Islet precursor cell (in vitro differentiated cells): ENCODE measurements at places on chromosomes 3 and 15.

- no peak for DNase-seq
Observed at GRCh38 chr3:143525408-143525807, 322.9 kb downstream of the SLC9A9 start.

DNA sequence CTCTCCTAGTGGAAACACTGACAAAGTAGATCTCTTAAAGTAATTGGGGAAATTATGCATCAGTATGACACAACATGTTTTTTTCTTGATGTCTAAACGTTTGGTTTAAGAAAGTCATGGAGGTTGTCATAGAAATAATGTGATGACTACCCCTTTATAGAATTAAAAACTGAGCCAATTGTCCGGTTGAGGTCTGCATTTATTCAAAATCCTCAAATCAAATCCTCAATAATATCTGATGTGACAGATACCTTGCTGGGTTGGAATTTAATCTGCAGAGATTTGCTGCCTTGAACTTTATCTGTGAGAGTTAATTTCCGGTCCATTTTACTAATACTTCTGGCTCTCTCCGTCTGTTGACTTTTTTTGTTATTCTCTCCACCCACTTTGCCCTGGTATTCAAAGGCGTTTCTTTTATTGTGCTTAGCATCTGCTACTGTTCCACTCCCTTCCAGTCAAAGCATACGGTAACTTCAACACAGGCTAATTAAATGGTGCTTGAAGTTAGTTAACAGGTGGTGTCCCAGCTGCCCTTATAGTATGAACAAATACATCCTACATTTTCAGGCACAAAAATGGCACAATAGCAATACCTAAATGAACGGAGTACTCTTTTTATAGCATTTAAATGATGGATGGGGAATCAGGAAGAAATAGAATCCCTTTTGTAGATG, 628.3 kb downstream of the ROBO1 start:
- no peak for DNase-seq

DNA sequence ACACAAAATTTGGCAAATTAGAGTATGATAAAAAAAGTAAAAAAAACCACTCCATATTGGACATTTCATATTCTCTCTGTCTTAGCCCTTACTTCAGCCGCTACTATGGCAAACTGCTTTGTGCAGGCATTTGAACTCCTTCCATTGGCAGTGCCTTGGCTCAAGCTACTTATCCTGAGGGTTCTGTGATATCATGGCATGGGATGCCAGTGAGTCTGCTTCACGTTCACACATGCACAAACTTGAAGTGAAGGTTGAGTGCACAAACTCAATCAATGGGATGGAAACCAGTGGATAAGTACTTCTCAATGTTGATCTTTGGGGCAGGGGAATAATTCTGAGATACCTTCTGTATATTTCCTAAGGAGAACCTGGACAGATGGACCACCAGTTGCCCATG, 117.2 kb downstream of the IL20RB start:
- no peak for DNase-seq

DNA sequence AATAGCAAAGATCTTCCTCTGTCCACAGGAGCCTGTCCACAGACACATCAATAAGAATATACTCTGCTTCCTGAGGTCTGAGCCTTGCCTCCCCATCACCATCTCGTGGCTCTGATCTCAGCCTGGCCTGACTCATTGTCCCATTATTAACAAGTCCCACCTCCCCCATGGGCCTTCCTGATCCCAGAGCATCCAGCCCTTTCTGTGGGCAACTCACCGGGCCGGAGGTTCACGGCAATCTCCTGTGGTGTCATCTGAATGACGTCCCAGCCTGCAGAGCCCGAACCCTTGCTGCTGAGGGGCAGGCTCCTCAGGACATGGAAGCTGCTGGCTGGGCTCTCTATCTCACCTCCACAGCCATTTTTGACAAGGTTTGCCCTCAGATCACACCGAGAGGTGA, 28.1 kb downstream of the ITGB5 start:
- DNase-seq, result peak; percentile 76

DNA sequence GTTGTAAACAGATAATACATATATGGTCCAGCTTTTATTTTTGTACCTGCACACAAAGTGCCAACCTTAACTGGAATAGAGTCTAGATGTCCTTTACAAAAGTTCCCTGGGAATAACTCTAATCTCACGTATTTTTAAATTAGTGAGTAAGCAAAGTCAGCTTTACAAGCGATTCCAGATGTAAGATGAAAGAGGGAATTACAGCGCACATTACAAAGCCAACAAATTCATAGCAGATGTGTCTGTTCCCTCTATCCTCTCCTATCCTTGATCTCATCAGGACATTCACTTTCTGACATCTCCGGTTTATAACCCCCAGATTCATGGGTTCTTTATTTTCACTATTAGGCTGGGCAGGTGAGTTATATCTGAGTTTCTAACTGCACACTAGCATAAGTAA, 406.8 kb upstream of the ZNF385D start:
- no peak for DNase-seq

- no peak for DNase-seq
Observed at GRCh38 chr3:129245141-129245540, 4.3 kb upstream of the COPG1 start.

- DNase-seq, result peak; percentile 97
Observed at GRCh38 chr15:65516997-65517865, at the start of gene DPP8. Gene DPP8, minus strand, starts transcription at chr15:65517689. Its CDS starts 5,136 bp downstream, at chr15:65512553.

- no peak for DNase-seq
Observed at GRCh38 chr3:36381311-36381956, 1.1 kb downstream of the STAC start.

GRCh38 chr3:187207624-187208023, 10.3 kb downstream of the RTP1 start:
- DNase-seq, result no peak

GRCh38 chr3:193884652-193885051, 251.3 kb upstream of the HES1 start:
- no peak for DNase-seq

DNA sequence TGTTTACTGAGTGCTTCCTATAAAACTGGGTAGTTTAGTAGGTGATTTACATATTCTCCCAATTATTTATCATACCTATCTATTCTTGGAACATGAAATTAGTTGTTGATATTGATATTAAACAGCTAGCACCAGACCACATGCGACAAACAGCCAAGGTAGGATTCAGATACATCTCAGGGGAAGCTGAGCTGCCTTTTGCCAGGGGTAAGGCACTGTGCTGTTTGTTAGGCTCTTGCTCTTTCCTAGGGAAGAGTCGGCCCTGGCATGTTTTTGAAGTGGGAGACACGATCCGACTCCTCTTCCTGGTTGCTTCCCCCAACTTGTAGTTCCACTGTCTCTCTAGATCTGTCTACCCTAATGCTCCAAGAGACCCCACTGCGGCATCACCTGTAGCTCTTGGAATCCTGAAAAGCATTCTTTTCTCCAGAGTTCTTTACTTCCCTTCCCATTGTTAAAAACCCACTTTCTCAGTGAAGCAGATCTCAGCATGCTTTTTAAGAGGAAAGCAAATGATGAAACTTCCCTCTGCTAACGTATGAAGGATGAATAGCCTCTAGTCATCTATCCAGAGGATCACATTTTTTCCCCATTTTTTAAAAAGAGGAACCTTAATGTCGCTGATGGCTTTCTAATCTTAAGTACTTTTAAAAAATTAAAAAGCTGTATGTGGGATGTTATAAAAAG, 138.4 kb downstream of the GHSR start:
- no peak for DNase-seq

GRCh38 chr15:63402498-63403253, 21.0 kb upstream of the CA12 start:
- no peak for DNase-seq

DNA sequence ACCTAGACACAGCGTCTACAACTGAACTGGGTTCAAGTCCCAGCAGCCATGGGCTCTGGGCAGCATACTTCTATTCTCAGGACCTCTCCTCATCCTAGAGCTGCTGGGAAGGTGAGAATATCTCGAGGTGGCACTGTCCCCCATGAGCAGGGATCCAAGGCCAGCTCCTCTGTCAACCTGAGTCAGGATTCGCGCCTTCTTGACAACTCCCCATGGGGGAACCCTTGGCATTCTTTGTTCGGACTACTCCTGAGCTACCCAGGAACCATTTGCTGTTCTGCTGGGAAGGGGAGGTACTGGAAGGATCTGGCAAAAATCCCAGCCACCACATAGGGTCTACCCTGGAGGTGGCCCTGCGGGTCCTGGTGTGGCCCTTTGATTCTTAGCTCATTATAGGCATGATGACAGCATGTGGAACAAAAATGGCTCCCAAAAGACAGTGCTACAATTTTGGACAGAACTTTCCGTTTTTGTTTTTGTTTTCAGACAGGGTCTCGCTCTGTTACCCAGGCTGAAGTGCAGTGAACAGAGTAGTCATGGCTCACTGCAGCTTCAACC, 22.3 kb downstream of the PLXNB1 start:
- no peak for DNase-seq
